Esophagus muscularis mucosa (tissue), 4 donors: ENCODE measurements at places on chromosomes 1 and 21. TPM values are rescaled to one million over a fixed set of nuclear protein-coding genes. Genes with fewer than 3 reads are reported as not detected.

DNA sequence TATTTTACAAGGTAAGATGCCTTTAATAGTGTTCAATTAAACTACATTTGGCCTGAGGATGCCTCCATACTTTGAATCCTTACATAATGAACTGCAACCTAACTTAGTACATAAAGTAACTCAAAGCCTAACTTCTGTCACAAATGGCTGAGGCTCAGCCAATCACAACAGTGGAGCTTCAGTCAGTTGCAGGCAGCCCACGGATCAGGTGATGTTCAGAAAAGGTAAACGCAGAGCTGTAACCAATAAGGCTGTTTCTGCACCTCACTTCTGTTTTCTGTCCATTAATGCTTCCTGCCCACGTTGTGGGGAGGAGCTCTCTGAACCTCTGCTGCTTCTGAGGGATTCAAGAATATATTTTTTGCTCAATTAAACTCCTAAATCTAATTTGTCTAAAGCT lies 94.8 kb upstream of the KIAA0040 start:
- no peak for DNase-seq

DNA sequence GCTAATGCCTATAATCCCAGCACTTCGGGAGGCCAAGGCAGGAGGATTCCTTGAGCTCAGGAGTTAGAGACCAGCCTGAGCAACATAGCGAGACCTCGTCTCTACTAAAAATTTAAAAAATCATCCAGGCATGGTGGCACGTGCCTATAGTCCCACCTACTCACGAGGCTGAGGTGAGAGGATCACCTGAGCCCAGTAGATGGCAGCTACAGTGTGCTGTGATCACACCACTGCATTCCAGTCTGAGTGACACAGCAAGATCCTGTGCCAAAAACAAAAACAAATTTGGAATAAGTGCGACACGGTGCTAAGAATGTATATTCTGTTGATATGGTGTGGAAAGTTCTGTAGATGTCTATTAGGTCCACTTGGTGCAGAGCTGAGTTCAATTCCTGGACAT lies 15.1 kb downstream of the USP33 start:
- no peak for DNase-seq

- no peak for DNase-seq
Observed at GRCh38 chr21:46636181-46636512, 673 bp downstream of the PRMT2 start.

GRCh38 chr1:117044217-117044616 lies 15.9 kb upstream of the TTF2 start:
- DNase-seq = peak; percentile 53

FCRL1 gene
- total RNA-seq = not detected

S100A9 gene
- 845 TPM for total RNA-seq
